NCI-H2081 (cell line): ENCODE measurements at places on chromosomes 12 and 14.
A peak's percentile ranks its signal among the peaks of the same experiment; 100 is the strongest.

DNA sequence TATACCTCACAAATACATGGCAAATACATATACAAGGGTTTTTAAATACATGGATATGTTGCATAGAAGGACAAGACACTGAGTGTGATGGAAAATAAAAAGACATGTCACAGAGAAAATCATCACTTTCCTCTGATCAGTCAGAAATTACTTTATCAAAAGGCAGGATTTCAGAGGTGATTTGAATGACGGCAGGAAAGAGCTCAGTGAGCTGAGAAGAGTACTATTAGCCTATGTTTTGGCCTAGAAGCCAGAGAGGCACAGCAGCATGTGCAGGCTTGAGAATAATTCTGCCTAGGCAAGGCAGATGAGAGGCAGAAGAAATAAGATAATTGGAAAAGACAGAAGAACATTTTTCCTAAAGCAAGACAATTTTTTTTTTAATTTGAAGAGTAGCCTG lies 94.9 kb downstream of the BCAT1 start:
- DNase-seq: no peak

DNA sequence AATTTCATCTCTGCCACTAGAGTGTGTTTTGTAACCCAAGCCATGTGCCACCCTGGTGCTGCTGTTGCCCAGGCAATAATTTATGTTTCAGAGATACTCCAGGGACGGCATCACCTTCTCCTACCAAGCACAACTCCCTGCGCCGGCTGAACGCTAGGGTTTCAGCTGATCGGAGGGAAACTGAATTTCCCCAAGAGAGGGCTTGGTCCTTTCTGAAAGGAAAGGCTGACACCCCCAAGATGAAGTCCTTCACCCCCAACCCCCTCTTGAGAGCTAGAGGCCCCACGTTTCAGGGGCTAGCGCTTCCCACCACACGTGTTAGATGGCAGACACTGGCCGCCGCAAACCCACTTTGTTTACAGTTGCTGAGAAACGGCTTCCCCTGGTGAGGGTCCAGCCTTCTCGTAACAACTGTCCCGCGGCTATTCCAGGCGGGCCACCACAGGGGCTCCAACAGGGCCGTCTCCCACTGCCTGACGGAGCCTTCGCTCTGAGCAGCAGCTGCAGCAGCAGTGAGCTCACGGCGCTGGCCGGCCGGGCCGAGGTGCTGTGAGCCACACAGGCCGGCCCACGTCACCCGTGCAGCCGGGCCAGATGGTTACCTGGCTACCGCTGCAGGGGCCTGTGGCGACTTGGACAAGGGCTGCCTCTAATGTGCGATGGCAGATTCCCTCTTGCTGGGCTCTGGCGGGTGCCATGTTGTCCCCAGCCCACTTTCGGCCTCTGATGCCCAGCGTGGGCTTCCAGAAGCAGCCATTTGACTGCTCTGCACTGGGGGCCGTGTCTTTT lies 66.4 kb downstream of the TESC start:
- DNase-seq: no peak

DNA sequence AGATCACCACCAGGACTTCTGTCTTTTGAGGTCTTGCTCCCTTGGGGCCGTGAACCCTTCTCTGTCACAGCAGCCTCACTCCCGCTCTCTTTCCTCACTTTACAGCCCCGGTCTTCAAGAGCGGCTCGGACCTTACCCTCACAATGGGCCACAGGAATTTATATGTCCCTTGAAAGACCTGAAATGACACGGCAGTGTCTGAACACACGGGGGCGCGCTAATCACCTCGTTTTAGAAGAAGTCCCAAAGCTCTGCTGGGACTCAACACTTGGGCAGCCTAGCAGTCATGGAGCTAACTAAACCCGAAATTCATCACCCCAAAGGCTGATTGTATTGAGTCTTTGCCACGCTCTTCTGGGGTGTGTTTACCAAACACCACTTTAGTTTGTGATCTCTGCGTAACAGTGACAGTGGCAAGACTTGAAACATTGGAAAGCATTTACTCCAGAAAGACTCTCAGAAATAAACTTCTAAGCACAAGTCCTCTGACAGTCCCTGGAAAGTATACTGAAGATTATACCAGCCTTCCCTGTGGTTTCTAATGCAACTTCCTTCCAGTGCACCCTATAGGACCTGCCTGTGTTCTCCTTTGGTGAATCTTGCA lies 29.0 kb downstream of the SERPINA11 start:
- peak; percentile 43 for DNase-seq

- DNase-seq: no peak
Measured at GRCh38 chr12:91513313-91513712, 330.7 kb upstream of the DCN start.

DNA sequence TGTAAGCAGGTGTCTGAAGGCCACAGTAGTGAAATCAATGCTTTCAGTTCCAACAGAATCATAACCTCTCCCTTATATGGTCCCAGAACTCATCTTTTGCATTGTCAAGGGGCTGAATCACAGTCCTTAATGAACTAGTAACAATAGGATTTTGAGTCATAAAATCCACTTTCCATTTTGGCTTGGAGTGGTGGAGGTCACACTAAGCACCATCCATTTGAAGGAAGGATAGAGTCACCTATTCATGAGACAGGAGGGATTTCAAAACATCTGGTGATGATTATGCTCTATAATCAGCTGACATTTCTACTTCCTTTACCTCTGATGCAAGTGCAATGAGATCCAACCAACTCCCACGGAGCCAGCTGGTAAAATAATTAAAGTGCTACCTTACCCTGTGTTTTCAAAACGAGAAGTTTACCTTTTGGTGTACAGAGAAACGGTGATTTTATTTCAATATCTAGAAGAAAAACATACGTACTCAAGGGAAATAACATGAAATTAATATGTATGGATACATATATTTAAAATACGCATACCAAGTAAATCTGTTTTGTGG lies 59.1 kb downstream of the TMEM132D start:
- DNase-seq: peak; percentile 37

GRCh38 chr12:19299765-19300164 lies 139.5 kb upstream of the AEBP2 start:
- DNase-seq: no peak

GRCh38 chr12:95998611-95999286 lies 2.6 kb upstream of the HAL start:
- DNase-seq: peak; percentile 39

GRCh38 chr14:96748362-96748761 lies 48.8 kb upstream of the VRK1 start:
- DNase-seq: peak; percentile 18

GRCh38 chr14:98370352-98370751 lies 901.6 kb downstream of the BCL11B start:
- no peak for DNase-seq

GRCh38 chr14:53807542-53807941 lies 149.1 kb downstream of the BMP4 start:
- DNase-seq: no peak

DNA sequence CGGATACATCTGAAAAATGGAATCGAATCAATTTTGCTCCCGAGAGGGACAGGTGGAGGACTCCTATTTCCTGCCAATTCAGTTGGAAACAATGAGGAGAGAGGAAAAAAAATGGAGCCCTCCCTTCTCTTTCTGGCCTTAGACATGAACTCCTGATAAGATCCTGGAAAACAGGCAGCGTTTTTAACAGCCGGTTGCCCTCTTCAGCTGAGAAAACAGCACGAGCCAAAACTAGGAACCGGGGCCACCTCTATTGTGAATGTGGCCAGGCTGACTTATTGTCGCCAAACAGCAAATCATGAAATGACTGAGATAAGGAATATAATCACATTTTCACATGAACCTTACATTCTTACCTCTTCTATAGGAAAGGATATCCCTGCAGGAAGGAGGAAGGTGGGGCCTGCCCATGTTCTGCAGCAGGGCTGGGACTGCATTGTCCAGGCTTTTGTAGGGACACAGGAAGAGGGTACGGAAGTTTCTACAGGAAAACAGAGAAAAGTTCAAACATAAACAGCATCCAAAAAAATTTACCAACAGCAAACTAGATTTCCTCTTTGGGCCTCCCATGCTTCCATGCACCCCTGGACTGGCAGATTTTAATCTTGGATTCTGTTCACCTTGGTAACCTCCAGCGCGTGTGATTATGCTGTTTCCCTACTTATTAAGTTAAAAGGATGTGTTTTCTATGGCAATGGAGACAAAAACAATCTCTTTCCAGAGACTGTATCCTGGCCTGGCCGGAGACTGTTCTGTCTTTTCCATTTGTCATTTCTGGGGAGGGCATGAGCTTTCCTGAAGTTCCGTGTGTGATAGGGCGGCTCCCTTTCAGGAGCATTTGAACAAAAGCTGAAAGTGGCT lies 29.0 kb upstream of the ELK3 start:
- no peak for DNase-seq

DNA sequence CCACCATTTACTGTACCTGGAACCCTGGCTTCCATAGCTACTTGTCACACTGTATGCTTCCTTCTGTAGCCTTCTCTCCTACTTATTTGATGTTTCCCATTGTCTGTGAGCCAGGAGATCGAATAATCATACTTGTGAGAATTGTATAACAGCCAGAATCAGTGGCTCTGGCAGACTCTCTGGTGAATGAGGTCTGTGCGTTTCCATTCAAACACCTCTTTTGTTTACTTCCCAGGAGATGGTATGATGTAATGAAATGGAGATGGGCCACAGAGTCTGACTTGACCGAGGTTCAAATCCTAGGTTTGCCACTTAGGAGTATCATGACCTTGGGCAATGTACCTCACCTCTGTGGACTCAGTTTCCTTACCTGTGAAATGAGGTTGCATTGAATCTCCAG lies 35.7 kb upstream of the CLMN start:
- no peak for DNase-seq

- DNase-seq: no peak
Measured at GRCh38 chr12:15851919-15852318, 30.3 kb upstream of the STRAP start.

DNA sequence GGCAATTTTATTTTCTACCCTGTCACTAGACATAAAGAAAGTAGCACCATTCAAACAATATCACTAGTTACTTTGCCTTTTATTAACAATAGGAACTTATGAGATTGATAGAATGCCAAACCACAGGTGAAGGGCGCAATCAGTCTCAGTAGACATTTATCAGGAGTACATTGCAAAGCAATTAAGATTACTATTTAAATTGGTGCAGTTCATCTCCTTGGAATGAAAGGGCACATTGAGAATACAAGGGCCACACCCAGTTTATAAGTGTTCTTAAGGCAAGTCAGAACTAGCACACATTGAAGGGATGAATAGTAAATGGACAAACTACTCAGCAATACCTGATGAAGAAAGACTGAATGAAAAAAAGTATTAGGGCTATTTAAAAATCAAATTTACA lies 601.4 kb downstream of the C12orf50 start:
- no peak for DNase-seq

DNA sequence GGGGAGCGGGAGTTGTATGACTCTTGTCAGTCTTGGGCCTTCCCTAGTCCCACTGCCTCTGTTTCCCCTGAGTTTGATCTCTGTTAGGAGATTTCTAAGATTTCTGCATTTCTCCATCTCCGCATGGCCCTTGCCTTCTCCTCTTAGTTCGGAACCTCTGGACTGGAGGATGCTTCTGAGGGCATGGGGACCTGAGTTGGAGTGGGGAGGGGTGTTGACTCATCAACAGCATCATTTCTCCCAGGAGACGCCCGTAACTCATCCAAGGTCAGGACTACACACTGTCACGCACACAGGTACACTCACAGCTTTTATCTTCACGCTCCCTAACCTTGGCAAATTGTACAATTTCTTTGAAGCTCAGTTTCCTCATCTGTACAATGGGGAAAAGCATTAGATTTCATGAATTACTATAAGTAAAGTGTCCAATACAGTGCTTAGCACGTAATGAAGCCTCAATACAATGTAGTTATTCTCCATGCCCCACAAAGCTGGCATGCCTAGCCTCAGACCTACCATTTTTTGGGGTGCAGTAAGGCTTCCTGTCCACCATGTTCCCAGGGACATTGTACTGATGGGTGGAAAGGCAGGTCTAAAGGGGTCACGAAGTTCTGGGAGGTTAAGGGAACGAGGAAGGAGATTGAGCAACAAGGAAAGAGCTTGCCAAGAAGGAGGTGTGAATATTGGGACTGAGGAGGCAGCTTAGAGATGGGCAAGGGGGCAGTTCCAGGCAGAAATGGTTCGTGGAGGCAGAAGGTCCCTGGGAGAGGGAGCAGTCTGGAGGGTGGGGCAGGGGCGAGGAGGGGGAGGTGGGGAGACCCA lies 600 bp upstream of the LAG3 start:
- no peak for DNase-seq

GRCh38 chr12:46486588-46486987 lies 114.0 kb upstream of the SLC38A2 start:
- no peak for DNase-seq

DNA sequence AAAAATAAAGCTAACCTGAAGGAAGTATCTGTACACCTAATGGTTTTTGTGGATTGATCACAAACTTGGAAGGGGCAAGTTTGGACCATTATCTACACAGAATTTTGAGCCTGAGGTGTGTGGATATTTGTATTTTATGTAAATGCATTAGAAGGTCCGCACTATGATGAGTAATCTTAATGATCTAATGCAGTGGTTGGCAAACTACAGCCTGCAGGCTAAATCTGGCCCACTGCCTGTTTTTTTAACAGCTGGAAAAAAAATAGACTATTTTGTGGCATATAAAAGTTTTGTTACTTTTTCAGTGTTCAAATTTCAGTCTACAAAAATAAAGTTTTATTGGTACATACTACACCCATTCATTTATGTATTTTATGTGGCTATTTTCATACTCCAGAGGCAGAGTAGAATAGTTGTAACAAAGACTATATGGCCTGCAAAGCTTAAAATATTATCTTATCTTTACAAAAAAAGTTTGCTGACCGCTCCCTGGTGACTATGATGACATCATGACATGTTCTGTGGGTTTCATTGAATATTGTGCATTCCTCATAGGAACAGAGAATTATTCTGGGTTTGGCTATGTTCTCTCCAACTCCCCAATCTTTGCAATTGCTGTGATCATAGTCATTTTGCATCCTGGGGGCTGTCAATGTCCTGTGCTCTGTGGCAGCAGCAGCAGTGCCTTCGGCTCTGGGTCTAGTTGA lies 962.6 kb upstream of the FBXO33 start:
- DNase-seq: no peak

DNA sequence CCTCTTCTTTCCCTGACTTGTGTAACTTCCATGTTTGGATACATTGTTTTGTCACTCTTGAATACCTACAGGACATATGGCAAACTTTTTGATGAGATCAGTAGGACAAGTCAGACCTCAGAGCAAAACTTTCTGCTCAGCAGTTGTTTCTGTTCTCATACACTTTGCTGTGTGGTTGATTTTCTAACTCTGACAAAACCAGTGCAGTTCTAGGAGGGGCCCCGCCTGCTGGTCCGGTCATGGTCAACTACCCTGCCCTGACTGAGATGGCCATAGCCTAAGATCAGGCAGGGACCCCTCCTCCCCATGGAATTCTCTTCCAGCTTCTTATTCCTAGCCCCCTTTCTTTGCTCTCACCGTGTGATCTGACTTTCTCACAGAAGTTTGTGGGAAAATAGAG lies 92.8 kb downstream of the OTOGL start:
- no peak for DNase-seq

- DNase-seq: no peak
Measured at GRCh38 chr12:100253437-100253836, 13.4 kb downstream of the DEPDC4 start.

GRCh38 chr14:93481758-93482157 lies 51.0 kb downstream of the UNC79 start:
- DNase-seq: no peak

- no peak for DNase-seq
Measured at GRCh38 chr14:30204431-30204980, 276.9 kb upstream of the PRKD1 start.
